Body of pancreas (tissue), 4 donors: ENCODE measurements at places on chromosomes 13 and 19. TPM values are rescaled to one million over a fixed set of nuclear protein-coding genes. Genes with fewer than 3 reads are reported as not detected.

- H3K27ac ChIP-seq, result no peak overlapping the region
- no peaks in the 10 kb centered on the region for H3K4me1 ChIP-seq
- no peaks in the 10 kb centered on the region for H3K27me3 ChIP-seq
- no peak overlapping the region for H3K4me3 ChIP-seq
- no peak for DNase-seq
- H3K36me3 ChIP-seq, result no peaks in the 10 kb centered on the region
These were observed 113.1 kb downstream of the PCDH9 start for GRCh38 chr13:67117010-67117550.

DNA sequence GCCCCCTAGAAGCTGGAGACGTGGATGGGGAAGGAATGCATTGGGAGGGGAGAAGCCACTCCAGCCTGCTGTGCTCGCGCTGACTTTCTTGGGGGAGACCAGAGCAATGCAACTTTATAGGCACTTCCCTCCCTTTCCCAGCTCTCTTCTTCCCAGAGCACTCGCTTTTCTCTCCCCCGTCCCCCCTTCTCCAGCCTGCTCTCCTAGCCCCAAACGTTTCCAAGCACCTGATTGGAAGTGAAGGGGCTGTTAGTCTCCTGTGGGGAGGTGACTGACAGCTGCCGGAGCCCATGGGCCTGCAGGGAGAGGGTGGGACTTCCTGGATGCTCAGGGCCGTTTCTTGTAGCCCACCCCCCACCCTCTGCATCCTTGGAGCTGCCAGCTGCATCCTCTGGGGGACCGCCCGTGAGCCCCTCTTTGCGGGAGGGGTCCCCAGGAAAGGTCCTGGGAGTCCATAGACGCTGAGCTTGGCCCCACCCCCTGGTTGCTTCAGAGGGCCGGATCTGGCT is 2.5 kb downstream of the HDGFL2 start:
- no peak for DNase-seq
- H3K27ac ChIP-seq, result no peak overlapping the region
- H3K27me3 ChIP-seq, result no peaks in the 10 kb centered on the region
- H3K36me3 ChIP-seq, result no peaks in the 10 kb centered on the region

DNA sequence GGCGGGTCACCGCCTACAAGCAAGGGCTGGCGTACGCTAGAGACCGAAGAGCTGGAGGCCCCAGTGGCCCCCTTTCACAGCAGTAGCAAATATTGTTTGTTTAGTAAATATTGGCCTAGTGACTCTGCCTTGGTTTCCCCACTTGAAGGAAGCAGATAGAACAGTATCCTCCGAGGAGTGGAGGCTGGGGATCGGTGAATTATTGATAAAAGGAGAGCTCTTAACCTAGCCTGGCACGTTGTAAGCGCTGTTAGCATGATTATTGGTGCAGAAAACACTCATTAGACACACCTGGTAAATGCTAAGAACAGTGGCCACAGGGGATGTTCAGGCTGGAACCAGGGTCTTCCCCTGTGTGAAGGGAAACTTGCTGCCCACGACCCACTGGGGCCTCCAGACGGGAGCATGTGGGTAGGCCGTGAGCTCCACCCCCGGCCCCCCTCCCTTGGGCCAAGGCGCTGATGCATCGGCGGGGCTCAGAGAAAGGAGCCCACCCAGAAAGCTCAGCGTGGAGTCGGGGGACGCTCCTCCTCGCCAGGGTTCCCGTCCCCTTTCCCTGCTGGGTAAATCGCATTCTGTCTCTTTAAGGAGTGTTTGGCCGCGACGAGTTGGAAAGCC is 2.3 kb downstream of the IER2 start:
- peaks cover 42% of the 10 kb centered on the region for H3K4me1 ChIP-seq
- H3K4me3 ChIP-seq, result peak overlapping the region; percentile 22
- DNase-seq, result no peak
- no peaks in the 10 kb centered on the region for H3K27me3 ChIP-seq
- H3K36me3 ChIP-seq, result no peaks in the 10 kb centered on the region
- H3K27ac ChIP-seq, result peak overlapping the region; percentile 100

DNA sequence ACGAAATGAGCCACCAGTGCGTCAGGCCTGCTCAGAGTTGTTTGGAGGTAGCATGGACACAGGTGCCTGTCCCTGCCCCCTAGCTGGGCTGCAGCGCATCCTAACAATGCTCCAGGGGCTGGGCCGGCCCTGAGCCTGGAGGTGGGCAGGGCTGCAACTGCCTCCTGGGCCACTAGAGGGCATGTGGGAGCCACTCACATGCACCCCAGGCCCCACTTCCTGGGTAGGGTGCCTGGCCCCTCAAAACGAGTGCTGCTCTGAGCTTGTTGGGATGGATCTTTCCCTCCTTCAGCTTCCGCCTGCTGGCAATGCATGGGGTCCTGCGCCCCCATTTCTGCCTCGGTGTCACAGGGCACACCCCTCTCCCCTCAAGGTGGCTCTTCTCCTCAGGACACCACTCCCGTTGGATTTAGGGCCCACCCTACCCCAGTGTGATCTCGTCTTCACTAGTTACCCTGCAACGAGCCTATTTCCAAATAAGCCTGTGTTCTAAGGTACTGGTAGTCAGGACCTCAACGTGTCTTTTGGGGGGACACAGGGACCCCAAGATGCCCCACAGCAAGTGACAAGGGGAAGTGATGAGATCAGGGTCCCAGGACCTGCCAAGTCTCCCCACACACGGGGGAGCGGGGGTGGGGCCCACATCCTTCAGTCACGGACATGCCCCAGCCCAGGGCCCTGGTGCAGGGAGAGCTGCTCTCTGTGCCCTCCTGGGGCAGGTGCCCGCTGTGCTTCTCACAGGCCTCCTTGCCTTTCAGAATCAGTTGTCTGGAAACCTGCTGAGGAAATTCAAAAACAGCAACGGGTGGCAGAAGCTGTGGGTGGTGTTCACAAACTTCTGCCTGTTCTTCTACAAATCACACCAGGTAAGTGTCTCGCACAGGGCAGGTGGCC is 131.3 kb downstream of the STK24 start:
- no peaks in the 10 kb centered on the region for H3K4me1 ChIP-seq
- H3K36me3 ChIP-seq, result peaks cover 11% of the 10 kb centered on the region
- H3K27me3 ChIP-seq, result no peaks in the 10 kb centered on the region
- no peak overlapping the region for H3K4me3 ChIP-seq

DNA sequence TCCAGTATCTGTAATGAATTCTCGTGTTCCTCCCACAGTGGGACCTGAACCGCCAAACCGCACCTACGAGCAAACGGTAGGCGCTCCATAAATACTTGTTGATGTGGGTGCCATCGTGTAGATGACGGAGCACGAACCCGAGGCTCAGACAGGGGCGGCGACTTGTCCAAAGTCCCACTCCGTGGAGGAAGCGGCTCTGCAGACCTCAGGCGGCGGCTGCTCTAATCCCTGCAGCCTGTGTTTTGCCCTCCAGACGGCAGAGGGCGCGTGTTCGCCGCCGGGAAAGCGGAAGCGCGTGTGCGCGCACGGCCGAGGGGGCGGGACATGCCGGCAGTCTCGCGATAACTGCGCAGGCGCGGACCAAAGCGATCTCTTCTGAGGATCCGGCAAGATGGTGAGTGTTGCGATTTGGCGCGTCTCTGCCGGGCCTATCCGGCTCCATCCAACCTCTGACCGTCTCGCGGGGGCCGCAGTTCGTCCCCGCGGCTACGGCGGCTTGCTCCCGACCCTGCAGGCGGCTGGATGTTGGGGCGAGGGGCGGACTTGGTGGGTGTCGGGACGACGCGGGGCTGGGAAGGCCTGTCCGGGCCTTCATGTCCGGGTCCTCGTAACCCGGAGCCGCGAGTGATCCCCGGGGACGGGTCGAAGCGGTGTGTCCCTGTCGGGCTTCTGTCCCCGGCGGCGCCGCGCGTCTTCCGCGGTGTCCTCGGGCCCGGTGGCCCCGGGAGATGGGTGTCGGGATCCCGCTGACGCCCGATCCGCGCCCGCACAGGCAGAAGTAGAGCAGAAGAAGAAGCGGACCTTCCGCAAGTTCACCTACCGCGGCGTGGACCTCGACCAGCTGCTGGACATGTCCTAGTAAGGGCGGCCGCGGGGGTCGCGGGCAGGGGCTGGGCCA is at the start of gene RPS15:
Gene RPS15 (plus strand): TSS at position 362 of the 898 bp plus-strand sequence. CDS start 30 bp downstream, at position 392.
- no peaks in the 10 kb centered on the region for H3K27me3 ChIP-seq
- H3K27ac ChIP-seq, result peak within 1 kb of the TSS; percentile 94
- peaks cover 7% of the 10 kb centered on the region for H3K36me3 ChIP-seq
- DNase-seq, result peak; percentile 97

- H3K4me3 ChIP-seq, result no peak overlapping the region
- DNase-seq, result no peak
- no peaks in the 10 kb centered on the region for H3K27me3 ChIP-seq
- no peak overlapping the region for H3K27ac ChIP-seq
These were observed 62.1 kb downstream of the DGKH start for GRCh38 chr13:42110410-42111155.

GRCh38 chr13:111370570-111371535 is 50.4 kb downstream of the TEX29 start:
- H3K4me1 ChIP-seq, result no peaks in the 10 kb centered on the region
- no peak for DNase-seq
- no peak overlapping the region for H3K4me3 ChIP-seq
- H3K27me3 ChIP-seq, result no peaks in the 10 kb centered on the region
- no peaks in the 10 kb centered on the region for H3K36me3 ChIP-seq
- no peak overlapping the region for H3K27ac ChIP-seq

GRCh38 chr19:5450482-5451126 is 4.6 kb upstream of the ZNRF4 start:
- H3K4me3 ChIP-seq, result no peak overlapping the region
- H3K27ac ChIP-seq, result no peak overlapping the region
- H3K4me1 ChIP-seq, result no peaks in the 10 kb centered on the region

DNA sequence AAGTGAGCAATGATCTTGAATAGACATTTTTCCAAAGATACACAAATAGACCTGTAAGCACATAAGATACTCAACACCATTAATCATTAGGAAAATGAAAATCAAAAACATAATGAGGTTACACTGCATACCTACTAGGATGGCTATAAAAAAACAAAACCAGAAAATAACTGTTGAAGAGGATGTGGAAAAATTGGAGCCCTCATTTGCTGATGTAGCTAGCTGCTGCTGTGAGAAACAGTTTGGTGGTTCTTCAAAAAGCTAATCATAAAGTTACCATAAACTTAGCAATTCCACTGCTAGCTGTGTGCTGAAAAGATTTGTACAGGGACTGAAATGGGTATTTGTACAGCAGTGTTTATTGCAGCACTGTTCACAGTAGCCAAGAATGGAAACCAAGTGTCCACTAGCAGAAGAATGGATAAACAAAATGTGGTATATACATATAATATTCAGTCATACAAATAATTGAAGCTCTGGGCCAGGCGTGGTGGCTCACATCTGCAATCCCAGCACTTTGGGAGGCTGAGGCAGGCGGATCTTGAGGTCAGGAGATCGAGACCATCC is 46.2 kb downstream of the PDS5B start:
- H3K27ac ChIP-seq, result no peak overlapping the region
- no peak for DNase-seq
- no peaks in the 10 kb centered on the region for H3K27me3 ChIP-seq
- no peaks in the 10 kb centered on the region for H3K4me1 ChIP-seq

The HIPK4 gene
- not detected for total RNA-seq

The CLEC11A gene
- 5.2 TPM for total RNA-seq

The PROZ gene
- not detected for total RNA-seq

The OR7C1 gene
- not detected for total RNA-seq

The NMRK2 gene
- total RNA-seq, result not detected

The ANO8 gene
- total RNA-seq, result 16.5 TPM

The ERICH4 gene
- total RNA-seq, result not detected

The QPCTL gene
- total RNA-seq, result 4.0 TPM

The MATK gene
- 0.78 TPM for total RNA-seq
